ENCODE measurements at places on chromosomes 5 and 9. TPM values are rescaled to one million over a fixed set of nuclear protein-coding genes. Genes with fewer than 3 reads are reported as not detected.
A peak's percentile ranks its signal among the peaks of the same experiment; 100 is the strongest.

The PCDHGA6 gene
- 8.9 TPM for polyA plus RNA-seq

The LAMC3 gene
- 28.5 TPM for polyA plus RNA-seq

The DIPK1B gene
- 46.4 TPM for polyA plus RNA-seq

The OBP2B gene
- polyA plus RNA-seq = 0.28 TPM

The SH3RF2 gene
- 4.3 TPM for polyA plus RNA-seq

The ERMP1 gene
- 59.1 TPM for polyA plus RNA-seq

DNA sequence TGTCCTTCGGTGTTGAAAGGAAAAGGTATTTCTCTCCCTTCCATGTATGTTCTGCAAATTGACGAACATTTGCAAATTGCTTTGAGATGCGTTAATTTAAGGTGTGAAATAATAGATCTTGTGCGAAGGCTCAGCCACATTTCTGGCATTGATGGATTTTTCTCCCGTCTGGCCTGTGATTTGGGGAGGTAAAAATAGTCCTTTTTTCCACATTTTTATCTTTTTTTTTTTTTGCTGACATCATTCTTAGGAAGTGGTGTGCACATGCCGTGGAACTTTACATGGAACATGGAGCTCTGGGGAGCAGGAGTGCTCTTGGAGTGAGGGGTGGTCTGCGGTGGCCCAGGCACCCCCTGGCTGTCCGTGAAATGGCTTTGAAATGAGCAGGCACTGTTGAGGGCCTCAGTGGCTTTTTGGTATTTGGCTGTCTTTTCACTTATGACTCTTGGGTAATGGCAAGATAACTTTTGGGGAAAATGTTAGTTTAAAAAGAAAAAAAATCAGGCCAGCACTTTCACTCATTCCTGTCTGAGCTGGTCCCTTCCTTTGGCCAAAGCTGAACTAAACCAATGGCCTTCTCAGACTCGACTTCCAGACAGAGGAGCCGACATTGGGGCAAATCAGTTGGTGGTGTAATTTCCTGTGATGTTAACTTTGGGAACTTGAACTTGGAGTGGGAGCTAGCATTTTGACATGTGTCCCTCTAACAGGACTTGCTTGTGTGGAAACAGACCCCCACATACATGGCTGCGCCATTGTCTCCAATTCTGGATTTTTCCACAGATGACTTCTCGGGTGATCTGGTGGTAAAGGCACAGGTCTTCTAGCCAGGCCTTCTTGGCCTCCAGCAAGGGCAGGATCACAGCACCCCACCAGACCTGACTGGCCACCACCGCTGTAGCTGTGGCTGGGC, 4.2 kb downstream of the NEK6 start:
- no peak for DNase-seq

DNA sequence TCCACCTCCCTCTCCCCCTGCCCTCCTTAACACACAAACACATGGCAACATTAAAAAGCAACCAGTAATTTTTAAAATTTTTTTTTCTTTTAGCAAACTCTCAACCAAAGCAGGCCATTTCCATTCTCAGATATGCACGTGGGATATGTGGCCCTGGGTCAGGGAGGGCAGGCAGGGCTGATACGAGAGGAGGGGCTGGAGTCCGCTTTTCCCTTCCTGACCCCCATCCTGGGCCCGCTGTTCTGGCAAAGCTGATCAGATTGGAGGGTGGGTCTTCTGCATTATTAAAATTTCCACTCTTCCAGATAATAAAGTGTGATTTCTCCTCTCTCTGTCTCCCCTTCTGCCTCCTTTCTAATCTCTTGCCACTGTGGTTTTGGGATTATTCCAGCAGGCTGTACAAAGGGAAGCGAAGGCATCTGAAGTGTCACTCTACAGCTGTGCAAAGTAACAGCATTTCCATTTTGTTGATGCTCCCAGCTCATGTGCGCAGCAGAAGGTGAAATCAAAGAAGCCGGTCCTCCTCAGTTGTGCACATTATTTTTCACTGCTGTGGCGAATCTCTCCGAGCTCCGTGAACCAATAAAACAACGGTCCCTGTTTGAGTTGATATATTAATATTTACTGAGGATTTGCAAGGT, 12.0 kb downstream of the IRX1 start:
- no peak for DNase-seq

DNA sequence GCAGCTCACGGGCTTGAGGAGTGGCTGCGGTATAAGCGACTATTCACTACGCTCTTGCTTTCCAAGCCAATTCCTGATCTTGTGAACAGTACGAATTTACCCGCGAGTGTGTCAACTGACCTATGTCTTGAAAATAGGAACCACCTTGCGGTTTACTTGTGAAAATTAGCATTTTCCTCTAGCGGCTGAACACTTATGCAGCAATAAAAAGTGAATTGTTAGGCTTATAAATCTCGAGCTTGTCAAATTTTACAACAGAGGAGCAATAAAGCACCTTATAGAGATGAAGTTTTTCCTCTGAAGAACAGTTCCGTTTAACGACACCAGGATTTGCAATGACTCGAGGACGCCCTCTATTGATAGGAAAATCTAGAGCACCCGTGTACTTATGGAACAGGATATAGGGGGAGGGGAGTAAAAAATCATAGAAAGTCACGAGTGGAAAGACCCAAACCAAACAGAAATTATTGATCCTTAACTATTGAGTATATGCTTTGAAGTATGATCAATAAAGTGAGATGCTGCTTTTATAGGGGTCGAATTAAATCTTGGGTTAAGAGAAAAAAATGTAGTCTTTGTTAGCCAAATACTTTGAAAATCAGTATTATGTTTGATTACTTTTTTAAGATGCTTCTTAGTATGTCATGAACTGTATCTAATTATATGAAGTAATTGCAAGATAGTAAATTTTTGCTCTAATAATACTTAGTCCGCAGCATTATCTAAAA, 1.9 kb upstream of the RGMB start:
- DNase-seq = no peak

DNA sequence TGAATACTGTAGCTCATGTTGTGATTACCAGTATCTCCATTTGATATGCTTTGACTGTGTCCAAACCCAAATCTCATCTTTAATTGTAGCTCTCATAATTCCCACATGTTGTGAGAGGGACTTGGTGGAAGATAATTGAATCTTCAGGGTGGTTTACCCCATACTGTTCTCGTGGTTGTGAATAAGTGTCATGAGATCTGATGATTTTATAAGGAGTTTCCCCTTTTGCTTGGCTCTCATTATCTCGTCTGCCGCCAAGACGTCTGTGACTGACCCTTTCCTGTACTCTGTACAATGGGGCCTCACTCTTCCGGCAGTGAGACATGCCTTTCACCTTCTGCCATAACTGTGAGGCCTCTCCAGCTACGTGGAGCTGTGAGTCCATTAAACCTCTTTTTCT, 59.3 kb downstream of the TRIO start:
- DNase-seq = no peak

DNA sequence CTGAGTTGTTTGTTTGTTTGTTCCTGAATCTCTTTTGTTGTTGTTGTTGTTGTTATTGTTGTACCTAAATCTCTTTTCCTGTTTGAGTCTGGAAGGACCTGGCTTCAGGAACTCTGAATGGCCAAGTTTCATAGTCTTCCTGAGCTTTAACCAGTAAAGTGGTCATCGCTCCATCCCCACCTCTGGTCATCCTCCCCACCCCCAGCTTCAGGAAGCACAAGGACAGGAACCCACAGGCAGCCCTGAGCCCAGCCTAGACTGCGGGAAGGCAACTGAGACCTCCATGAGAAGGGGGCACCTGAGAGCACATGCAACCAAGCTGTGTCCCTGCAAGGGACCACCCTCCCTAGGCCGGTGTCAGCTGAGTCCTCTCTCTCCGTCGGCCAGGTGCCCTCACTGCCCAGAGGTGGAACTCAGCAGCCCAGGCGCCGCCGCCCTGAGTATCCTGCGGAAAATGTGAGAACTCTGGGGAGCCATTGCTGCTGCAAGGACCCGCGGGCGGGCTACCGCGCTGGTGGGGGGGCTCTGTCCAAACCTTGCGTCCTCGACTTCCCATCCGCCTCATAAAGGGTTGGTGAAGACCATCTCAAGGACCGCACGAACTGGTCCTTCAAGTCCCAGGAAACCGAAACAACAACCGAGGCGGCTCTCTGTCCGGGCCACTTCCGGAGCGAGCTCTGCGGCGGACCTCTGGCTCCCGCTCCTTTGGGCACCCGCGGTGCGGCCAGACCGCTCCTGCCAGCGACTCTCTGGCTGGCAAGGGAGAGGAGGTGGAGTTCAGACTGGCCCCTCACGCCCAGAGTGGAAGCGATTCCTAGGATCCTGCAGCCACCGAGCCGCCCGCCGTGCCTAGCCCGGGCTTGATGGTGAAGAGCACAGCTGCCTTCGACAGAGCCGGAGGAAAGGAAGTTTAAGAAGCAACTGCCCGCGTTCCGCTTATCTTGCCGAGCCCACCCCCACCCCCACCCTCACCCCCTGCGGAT, 4.2 kb downstream of the BARX1 start:
- no peak for DNase-seq

DNA sequence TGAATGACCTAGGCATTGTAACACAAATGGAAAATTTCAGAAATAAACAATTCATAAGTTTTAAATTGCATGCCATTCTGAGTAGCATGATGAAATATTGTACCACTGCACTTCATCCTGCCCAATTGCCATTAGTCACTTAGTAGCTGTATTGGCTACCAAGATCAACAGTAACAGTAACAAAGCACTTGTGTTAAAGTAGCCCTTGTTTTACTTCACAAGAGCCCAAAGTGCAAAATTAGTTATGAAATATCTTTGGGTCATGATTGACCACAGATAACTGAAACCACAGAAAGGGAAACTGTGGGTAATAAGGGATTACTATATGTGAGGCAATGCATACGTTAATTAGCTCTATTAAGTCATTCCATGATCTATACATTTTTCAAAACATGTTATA, 33.3 kb upstream of the RORB start:
- no peak for DNase-seq

GRCh38 chr9:19551124-19551929, 142.5 kb downstream of the ACER2 start:
- peak; percentile 4 for DNase-seq

GRCh38 chr9:69949396-69949795, 94.3 kb upstream of the MAMDC2 start:
- no peak for DNase-seq

DNA sequence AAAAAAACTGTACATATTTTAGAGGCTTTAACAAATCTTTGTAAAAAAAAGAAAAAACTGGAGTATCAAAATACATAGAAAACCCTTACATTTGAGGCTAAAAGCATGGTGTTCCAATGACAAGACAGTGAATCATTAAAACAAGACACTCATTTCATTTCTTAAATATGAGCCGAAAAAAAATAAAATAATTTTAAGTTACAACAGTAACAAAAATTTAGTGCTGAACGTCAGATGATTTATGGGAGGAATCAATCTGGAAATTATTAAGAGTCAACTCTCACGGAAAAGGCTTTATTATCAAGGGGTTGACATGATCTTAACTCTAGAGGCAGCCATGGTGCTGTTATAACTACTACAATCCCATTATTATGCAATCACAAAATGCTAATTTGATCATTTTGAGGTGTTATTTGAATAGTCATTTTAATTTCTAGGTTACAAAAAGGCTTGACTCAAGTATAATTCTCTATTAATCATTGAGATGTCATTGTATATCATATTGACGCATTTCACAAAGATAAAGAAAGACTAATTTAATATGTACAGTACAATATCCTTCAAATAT, 51.9 kb downstream of the MAPKAP1 start:
- DNase-seq = no peak

GRCh38 chr5:135964670-135965320, 10.0 kb upstream of the LECT2 start:
- no peak for DNase-seq

- DNase-seq = no peak
These were observed 72.6 kb downstream of the GPBP1 start for GRCh38 chr5:57246426-57246825.

- no peak for DNase-seq
These were observed 140.6 kb upstream of the LIFR start for GRCh38 chr5:38697013-38697412.

DNA sequence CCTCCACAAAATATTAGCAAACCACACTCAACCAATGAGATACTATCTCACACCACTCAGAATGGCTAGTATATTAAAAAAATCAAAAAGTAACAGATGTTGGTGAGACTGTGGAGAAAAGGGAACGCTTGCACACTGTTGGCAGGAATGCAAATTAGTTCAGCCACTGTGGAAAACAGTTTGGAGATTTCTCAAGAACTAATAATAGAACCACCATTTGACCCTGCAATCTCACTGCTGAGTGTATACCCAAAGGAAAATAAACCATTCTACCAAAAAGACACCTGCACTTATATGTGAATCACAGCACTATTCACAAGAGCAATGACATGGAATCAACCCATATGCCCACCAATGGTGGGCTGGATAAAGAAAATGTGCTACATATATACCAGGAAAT, 393.5 kb downstream of the PDE4D start:
- no peak for DNase-seq

DNA sequence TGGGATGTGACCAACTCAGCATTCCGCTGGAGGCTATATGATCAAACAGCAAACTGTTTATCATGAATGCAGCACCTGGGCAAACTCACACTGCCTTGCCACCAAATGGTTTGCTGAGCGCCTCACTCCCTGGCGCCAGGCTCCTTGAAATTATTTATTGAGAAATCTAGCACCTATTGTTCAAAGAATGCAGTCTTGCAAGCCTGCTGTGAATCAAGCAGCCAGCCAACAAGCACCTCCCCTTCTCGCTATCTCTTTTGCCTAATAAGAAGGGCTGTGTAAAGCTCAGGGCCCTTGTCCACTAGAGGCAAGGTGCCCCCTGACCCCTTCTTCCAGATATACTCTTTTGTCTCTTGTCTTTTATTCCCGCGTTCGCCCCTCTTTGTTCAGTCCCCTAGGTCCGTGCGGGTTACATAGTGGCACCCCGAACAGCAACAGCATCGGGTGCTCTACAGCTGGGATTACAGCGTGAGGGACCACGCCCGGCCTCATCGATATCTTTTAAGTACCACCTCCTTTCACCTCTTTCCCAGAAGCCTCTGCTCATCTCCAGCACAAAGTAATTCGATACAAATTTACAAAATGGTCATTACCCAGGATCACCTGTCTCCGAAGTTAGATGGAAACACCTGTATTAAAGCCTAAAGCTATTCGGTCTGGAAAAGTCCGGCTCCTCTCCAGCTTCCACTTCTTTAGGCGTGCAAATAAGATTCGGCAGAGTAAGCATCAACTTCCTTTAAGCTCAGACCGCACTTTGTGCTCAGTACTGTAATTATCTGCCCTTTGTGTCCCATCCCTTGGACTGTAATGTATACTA, 896 bp downstream of the RIGI start:
- no peak for DNase-seq
